ENCODE measurements at places on chromosomes 16 and 17.

- DNase-seq: no peak
Measured at GRCh38 chr17:17552351-17553216, 38.9 kb downstream of the PEMT start.

DNA sequence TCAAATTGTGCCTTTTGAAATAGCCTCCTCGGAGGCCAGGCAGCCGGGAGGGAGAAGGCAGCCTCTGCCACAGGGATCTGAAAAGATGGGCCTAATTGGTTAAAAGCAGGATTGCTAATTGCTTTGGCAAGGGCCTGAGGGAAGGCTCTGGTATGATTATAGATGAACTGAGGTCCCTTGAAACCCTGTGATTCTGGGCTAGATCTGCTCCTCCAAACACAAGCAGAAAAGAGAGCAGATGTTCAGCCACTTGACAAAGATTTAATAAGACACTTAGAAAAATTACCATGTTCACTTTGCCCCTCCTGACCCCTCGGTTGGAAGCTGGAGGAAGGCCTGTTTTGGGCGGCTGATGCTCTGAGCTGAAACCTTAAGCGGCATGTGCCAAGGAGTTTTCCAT lies 209.5 kb upstream of the MPHOSPH6 start:
- no peak for DNase-seq

DNA sequence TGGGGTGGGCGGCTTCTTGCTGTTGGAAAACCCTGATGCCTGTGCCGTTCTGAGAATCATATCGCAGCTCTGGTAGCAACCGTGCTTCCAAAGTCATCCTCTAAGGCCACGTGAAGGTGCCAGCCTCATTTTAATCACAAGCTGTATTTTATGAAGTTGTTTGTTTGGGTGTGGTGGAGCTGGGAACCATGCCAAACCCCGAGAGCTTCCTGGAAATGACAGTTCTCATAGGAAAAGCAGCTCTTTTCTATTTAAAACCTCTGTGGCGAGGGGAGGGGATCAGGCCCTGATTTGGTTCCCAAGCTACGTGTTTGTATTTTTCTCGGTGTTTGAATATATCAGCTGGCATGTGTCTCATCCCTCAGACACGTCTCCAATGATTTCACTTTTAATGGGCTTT lies 21.7 kb downstream of the KNOP1 start:
- peak; percentile 62 for DNase-seq

DNA sequence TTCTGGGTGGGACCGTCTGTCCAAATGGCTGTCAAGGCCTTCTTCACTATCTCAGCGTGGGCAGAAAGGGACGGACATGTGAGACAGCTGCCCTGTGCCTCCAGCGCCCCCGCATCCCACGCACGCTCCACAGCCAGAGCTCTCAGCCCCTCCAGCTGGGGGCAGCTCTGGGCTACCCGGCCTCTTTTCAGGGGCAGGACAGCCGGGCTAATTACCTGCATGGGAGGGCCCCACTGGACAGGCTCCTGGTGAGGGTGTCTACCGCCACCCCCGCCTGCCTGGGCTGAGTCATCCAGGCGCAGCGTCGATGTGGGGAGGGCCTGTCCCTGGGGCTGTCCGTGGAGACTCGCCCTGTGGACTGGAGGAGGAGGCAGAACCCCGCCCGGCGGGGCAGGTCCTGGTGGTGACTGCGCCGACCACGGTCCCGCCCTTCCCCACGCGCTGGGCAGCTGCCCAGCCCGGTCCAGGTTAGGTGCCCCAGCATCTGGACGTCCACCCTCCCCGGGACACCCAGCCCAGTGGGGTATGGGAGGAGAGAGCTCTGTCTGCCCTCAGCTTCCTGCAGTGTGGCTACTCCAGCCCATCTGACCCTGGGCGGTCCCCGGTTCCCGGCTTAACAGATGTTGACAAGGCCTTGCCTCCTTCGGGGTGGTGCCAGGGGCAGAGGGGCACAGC lies 5.9 kb upstream of the METRNL start:
- no peak for DNase-seq

Measured in umbilical cord (tissue), 2 donors.